Effector memory CD8-positive, alpha-beta T cell (primary cell): ENCODE measurements at places on chromosomes 7 and 10.
A peak's percentile ranks its signal among the peaks of the same experiment; 100 is the strongest.

GRCh38 chr7:112882991-112883390 lies 92.8 kb upstream of the TMEM168 start:
- H3K36me3 ChIP-seq, result no peaks in the 10 kb centered on the region
- H3K27ac ChIP-seq, result no peak overlapping the region
- no peak overlapping the region for H3K4me3 ChIP-seq
- H3K4me1 ChIP-seq, result peaks cover 24% of the 10 kb centered on the region
- no peaks in the 10 kb centered on the region for H3K27me3 ChIP-seq
- DNase-seq, result no peak

DNA sequence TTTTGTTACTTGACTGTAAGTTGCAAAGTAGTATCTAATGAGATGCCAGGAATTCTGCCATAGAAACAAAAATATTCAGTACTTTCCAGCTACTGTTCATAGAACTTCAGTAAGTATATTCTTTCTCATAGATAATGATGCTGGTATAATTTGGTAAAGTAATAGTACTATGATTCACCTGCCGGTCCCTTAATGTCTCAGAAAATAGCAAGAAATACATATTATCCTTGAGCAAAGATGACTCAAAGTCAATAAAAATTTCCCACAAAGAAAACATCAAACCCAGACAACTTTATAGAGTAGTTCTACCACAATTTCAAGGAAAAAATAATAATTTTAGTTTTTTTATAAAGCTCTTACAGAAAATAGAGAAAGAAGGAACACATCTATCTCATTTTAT lies 105.4 kb downstream of the EPDR1 start:
- no peaks in the 10 kb centered on the region for H3K36me3 ChIP-seq
- H3K27ac ChIP-seq, result no peak overlapping the region
- H3K27me3 ChIP-seq, result peaks cover 17% of the 10 kb centered on the region
- H3K4me3 ChIP-seq, result no peak overlapping the region
- H3K4me1 ChIP-seq, result no peaks in the 10 kb centered on the region

- H3K27ac ChIP-seq, result no peak overlapping the region
- H3K36me3 ChIP-seq, result no peaks in the 10 kb centered on the region
- peaks cover 53% of the 10 kb centered on the region for H3K27me3 ChIP-seq
Observed at GRCh38 chr7:43104874-43105520, 7.5 kb upstream of the HECW1 start.

DNA sequence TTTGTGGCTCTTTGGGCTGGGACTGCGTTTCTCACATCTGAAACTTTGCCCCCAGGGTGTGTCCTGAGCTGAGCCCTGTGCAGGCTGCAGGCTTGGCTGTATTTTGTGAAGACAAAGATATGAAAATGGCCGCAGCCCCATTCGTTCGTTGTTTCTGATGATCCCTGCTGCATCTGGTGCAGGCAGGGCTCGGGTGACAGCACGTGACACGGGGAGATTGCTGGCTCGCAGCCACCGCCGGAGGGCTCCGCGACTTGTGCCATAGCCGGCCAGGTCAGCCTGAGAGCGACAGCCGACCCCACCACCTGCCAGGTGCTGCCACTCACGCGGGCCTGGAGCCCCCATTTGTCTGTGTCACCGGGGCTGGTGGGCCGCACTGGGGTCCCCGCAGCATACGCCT lies 81.3 kb downstream of the ZRANB1 start:
- H3K27me3 ChIP-seq, result peaks cover 39% of the 10 kb centered on the region
- H3K27ac ChIP-seq, result no peak overlapping the region
- peaks cover 2% of the 10 kb centered on the region for H3K4me1 ChIP-seq
- no peak for DNase-seq

- peaks cover 7% of the 10 kb centered on the region for H3K4me1 ChIP-seq
- peaks cover 5% of the 10 kb centered on the region for H3K36me3 ChIP-seq
- H3K27ac ChIP-seq, result no peak overlapping the region
- H3K4me3 ChIP-seq, result no peak overlapping the region
Observed at GRCh38 chr10:103120977-103121735, 71.9 kb downstream of the NT5C2 start.

- H3K4me1 ChIP-seq, result no peaks in the 10 kb centered on the region
- no peak for DNase-seq
- no peaks in the 10 kb centered on the region for H3K27me3 ChIP-seq
- no peak overlapping the region for H3K4me3 ChIP-seq
- H3K36me3 ChIP-seq, result peaks cover 19% of the 10 kb centered on the region
Observed at GRCh38 chr7:128951296-128951695, 13.6 kb downstream of the IRF5 start.

DNA sequence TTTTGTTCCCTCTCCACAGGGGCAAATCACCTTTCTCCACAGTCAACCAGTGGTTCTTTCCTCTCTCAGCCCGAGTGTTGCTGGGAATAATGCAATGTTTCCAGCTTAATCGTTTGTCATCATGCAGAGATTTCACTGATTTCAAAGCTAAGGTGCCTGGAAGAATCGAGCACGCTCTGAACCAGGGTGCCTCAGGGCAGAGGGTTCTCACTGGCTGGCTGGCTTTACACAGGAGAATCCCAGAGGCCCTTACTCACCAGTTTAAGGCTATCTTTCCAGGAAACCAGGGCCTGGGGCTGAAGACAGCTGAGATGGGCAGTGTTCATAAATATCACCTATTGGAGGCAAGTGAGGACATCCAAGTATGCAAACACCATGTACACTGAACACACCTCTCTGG lies 21.8 kb downstream of the PLXNA4 start:
- peaks cover 3% of the 10 kb centered on the region for H3K36me3 ChIP-seq
- peaks cover 12% of the 10 kb centered on the region for H3K27me3 ChIP-seq
- no peak overlapping the region for H3K4me3 ChIP-seq
- no peak for DNase-seq
- no peak overlapping the region for H3K27ac ChIP-seq

DNA sequence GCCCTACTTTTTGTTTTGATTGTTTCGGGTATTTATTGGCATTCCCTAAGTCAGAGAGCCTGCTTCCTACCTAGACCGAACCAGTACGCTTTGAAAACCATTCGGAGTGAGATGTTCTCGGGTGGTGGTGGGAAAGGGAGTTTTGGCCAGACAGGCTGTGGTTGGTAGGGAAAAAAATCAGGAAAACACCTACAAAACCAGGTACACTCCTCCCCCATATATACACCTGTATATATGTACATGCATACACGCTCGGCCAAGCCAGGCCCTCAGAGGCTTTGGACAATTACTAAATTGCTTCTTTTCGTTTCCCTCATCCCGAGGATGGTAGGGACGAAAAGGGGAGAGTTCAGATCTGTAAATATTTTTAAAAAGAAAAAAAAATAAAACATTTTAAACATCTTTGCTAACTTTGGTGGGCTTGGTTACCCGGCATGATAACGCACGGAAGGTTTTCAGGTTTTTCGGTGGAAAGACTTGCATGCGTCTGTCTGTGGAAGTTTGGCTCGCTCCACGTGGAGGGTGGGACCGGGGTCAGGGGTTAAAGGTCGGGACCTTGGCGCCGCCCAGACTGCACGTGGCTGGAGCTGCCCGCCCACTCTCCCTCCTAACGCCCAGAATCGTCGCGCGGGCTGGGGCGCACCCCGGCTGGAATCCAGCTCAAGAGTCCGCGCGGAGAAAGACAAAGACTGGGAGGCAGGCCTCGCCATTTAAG lies 2.5 kb downstream of the HMX2 start:
- no peak for DNase-seq
- H3K27ac ChIP-seq, result no peak overlapping the region
- H3K4me1 ChIP-seq, result peaks cover 36% of the 10 kb centered on the region
- peak overlapping the region; percentile 68 for H3K4me3 ChIP-seq

- H3K27me3 ChIP-seq, result peaks cover 11% of the 10 kb centered on the region
- no peak overlapping the region for H3K4me3 ChIP-seq
- H3K27ac ChIP-seq, result no peak overlapping the region
- DNase-seq, result no peak
Observed at GRCh38 chr7:87140271-87140748, 11.9 kb upstream of the DMTF1 start.

GRCh38 chr7:74026406-74026902 lies 1.5 kb upstream of the ELN start:
- no peak overlapping the region for H3K27ac ChIP-seq
- peaks cover 2% of the 10 kb centered on the region for H3K36me3 ChIP-seq
- DNase-seq, result no peak
- peak overlapping the region; percentile 36 for H3K4me3 ChIP-seq
- H3K4me1 ChIP-seq, result peaks cover 14% of the 10 kb centered on the region

GRCh38 chr7:139655305-139655704 lies 122.5 kb downstream of the HIPK2 start:
- no peak for DNase-seq
- H3K27ac ChIP-seq, result no peak overlapping the region
- H3K27me3 ChIP-seq, result no peaks in the 10 kb centered on the region
- H3K4me1 ChIP-seq, result peaks cover 6% of the 10 kb centered on the region
- H3K36me3 ChIP-seq, result no peaks in the 10 kb centered on the region
- no peak overlapping the region for H3K4me3 ChIP-seq
